ENCODE measurements at places on chromosomes 13 and 19.

GRCh38 chr13:46341112-46341711 lies 45.8 kb downstream of the RUBCNL start:
- DNase-seq = no peak

GRCh38 chr19:33266974-33267484 lies 35.3 kb downstream of the CEBPA start:
- no peak for DNase-seq

- DNase-seq = no peak
Measured at GRCh38 chr13:33139184-33139583, 123.0 kb downstream of the KL start.

DNA sequence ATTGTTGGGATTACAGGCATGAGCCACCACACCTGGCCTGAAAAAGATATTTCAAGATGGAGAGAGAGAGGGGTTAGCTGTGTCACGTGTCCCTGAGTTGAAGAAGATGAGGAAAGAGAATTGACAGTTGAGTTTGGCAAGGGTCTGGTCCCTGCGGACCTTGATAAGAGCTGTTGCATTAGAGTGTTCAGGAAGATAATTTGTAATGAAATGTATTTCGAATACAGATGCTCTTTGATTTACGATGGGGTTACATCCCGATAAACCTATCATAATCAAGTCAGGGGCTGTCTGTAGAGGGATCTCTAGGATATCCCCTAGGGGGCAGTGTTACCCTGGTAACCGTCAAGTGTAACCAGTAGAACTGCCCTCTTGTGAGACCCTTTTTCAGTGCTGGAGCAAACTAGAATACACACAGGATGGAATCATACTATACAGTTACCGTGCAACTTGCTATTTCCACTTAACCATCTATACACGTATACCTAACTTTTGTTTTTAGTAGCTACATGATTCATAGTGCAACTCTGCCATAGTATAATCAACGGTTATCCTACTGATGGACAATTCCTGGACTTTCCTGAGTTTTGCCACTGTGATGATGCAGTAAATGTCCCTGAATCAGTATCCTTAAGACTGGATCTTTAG lies 1.5 kb upstream of the ELOF1 start:
- DNase-seq = no peak

DNA sequence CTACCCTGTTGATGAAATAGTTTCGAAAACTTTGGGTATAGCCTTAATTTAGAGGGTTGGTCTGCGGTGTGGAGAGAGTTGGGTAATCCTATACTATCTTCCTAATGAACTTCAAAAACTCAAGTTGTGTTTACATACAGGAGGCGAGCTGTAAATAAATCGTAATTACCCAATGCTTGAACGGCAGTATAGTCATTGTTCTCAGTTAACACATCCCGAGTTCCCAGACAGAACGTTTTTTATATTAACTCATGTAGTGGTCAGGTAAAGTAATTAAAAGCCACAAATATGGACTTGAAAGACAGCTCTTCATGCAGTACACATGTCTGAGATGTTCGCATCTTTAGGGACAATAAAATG lies 1.5 kb downstream of the PDS5B start:
- DNase-seq = no peak

DNA sequence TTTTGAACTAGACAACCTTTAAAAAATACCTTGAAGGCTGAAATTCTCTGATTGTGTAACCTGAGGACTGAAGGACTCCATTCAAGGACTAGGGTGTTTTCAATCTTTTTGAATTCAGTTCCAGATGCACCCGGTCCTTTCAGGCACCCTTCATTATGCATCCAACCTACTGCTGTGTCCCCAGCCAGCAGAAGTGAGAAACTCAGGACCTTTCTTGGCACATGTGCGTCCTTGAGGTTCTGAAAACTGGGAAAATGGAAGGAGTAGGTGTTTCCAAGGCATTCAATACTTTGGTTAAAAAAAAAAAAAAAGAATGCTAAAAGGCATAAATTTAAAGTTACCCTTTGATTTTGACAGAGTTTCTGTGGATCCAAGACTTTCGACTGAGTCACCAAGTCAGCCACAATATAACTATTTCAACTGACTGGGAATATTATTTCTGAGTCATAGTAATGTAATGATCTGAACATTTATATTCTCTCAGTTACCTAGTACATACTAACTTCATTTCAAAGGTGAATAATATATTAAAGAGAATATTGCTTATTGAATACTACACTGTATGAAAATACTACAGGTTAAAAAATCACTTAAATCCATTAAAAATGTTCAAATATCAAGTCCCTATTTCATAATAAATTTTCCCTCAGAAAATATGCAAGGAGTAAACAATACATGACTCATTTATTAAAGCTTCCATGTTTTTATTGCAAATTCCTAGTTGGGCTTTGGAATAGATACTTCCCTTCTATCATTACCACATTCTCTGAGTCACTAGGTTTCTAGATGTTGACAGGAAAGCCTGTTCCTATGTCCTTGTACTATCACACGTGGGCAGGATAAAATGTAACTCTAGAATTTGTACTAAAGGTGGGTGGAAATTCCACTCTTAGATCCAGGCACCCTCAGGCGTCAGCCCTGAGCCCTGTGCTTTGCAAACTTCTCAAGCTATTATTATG lies 2.4 kb upstream of the ITGBL1 start:
- no peak for DNase-seq

DNA sequence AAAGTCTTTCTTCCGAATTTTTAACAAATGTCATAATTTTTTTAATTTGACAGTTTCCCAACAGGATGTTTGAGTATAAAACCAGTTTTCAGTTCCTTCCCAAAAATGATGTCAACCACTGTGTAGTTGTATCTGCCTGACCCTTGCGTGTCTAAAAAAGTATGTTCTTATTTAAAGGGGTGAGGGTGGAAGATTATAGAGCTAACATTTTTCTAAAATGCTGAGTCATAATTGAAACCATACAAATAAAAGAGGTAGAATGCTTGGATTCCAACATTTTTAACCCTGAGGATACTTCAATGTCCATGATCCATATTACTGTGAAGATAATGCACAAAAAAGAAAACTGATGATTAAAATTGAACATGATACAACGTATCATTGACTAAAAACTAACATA lies 1388.8 kb downstream of the UQCRFS1 start:
- DNase-seq = no peak

GRCh38 chr13:113875429-113875815 lies 11.5 kb upstream of the GAS6 start:
- no peak for DNase-seq

- no peak for DNase-seq
Measured at GRCh38 chr19:5289060-5289990, 51.3 kb downstream of the PTPRS start.

GRCh38 chr13:66586489-66586888 lies 643.6 kb downstream of the PCDH9 start:
- DNase-seq = no peak

GRCh38 chr19:10923260-10924112 lies 5.0 kb downstream of the YIPF2 start:
- no peak for DNase-seq

DNA sequence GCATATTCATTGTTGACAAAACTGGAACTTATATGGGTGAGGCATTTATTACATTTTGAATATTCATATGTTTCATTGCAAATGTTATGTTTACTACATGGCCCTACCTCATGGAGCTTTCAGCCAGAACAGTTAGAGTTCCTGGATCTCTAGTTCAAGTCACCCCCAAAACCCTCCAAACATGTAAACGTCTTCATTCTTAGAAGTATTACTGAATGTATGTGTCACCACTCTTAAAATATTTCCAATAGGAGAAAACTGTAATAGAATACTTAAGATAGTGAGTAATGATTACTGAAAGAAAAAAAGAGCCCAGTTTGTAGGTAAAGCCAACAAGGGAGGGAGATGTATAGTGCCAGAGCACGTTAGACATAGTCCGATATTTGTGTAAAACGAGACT lies 23.5 kb downstream of the URI1 start:
- DNase-seq = no peak

All from stimulated activated CD4-positive, alpha-beta T cell treated with anti-CD3 and anti-CD28 coated beads, Interleukin-15, amount 100 ng/mL, for 1 hour (primary cell).